Hindlimb muscle (tissue), 1 donor: ENCODE measurements at places on chromosomes 6 and 20. TPM values are rescaled to one million over a fixed set of nuclear protein-coding genes. Genes with fewer than 3 reads are reported as not detected.

LTB gene
- polyA plus RNA-seq: 1.5 TPM

- peak; percentile 43 for DNase-seq
Observed at GRCh38 chr6:3325210-3325609, 66.5 kb downstream of the PSMG4 start.

DNA sequence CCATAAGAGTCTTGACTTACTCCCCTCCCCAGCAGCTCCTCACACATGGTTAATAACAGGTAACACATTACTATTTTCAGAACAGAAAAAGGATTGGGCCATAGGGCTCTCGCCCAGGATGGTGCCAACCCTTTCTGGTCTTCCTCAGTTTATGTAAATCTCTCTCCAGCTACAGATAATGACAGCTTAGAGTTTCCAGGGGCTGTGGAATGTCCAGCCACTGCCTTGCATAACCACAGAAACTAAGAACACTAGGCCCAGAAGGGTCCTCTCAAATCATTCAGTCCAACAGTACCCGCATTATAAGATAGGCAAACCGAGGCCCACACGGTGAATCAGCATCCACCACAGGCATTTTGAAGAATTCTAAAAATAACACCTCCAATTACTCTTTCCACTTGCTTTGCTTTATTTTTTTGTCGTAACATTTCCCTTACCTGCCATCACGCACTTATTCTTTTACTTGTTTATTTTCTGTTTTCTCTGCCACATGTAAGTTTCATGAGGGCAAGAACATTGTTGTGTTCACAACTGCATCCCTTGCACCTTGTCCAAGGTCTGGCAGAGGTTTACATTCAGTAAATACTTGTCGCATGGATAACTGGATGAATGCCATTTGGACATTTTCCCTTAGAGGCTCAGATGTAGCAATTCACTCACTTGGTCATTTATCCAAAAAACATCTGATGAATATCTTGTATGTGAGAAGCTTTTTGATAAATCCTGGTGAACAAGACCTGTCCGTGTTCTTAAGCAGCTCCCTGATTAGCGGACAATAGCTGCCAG is 6.4 kb upstream of the SDC4 start:
- DNase-seq: no peak

GRCh38 chr6:137491478-137491877 is 2.7 kb downstream of the OLIG3 start:
- no peak for DNase-seq

DNA sequence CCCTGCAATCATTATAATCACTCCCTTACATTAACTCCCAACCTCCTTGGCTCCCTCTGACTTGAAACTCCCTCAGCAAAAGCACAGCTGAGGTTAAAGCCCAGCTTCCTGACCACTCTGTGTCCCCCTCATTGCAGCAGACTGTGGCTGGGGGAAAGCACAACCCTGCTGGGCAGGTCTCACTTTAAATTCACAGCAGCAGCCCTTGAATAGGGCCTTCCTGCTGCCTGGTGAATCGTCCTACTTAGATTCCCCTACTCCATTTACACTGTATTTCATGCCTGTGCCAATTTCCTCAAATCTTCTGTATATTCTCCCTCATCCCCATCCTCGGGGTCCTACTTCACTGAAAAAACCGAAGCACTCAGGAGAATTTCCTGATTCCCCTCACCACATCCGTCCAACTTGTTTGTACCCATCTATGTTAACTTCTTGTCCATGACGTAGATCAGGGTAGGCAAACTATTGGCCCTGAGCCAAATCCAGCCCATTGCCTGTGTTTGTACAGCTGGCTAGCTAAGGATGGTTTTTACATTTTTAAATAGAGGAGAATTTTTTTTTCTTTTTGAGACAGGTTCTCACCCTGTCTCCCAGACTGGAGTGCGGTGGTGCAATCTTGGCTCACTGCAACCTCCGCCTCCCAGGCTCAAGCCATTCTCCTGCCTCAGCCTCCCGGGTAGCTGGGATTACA is 31.5 kb upstream of the GCM1 start:
- DNase-seq: no peak
